PC-9 (cell line): ENCODE measurements at places on chromosomes 11 and 22. TPM values are rescaled to one million over a fixed set of nuclear protein-coding genes. Genes with fewer than 3 reads are reported as not detected.

- H3K4me3 ChIP-seq = no peak overlapping the region
- no peaks in the 10 kb centered on the region for H3K27me3 ChIP-seq
- DNase-seq = no peak
- no peaks in the 10 kb centered on the region for H3K36me3 ChIP-seq
- no peak overlapping the region for H3K27ac ChIP-seq
Observed at GRCh38 chr22:42340150-42340549, 69.7 kb upstream of the TCF20 start.

GRCh38 chr11:109731451-109731850 lies 309.5 kb downstream of the C11orf87 start:
- no peak overlapping the region for H3K4me3 ChIP-seq
- no peaks in the 10 kb centered on the region for H3K27me3 ChIP-seq
- DNase-seq = no peak
- no peak overlapping the region for H3K27ac ChIP-seq
- H3K4me1 ChIP-seq = peaks cover 14% of the 10 kb centered on the region
- no peaks in the 10 kb centered on the region for H3K36me3 ChIP-seq

DNA sequence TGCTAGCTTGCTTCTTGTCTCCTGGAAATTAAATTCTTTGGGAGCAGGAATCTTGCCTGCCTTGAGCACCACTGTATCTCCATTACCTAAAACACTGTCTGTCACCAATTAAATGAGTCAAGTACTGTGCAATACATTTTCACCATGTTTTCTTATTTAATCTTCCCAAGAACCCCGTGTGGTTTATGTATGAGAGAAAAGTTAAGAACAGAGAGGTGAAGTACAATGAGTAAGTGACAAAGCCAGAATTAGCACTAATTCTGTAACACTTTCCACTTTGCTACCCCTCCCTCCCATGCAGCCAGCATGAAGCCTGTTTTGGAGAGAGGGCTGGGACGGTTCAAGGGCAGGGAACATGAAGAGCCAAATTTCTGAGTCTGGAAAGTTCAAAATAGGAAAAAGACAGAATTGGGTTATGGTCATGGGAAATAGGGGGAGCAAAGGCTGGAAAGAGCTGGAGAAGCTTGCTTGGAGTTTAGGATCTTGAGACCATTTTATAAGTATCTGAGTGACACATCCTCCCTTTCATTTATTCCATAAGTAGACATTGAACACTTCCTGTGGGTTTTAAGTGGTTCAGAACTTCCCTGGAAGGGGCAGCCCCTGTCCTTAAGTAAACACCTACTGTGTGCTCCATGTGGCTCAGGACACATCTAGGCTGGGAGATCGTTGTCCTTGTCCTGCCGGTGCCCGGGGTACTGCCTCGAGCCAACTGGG lies 60.5 kb upstream of the CHST1 start:
- H3K4me3 ChIP-seq = no peak overlapping the region
- no peaks in the 10 kb centered on the region for H3K4me1 ChIP-seq
- H3K36me3 ChIP-seq = no peaks in the 10 kb centered on the region
- no peak overlapping the region for H3K27ac ChIP-seq
- peaks cover 96% of the 10 kb centered on the region for H3K27me3 ChIP-seq

- no peaks in the 10 kb centered on the region for H3K4me1 ChIP-seq
- H3K27me3 ChIP-seq = no peaks in the 10 kb centered on the region
- H3K4me3 ChIP-seq = no peak overlapping the region
- no peak for DNase-seq
- H3K27ac ChIP-seq = no peak overlapping the region
Observed at GRCh38 chr11:132464939-132465338, 1067.4 kb downstream of the OPCML start.

The PLAAT2 gene
- total RNA-seq = 8.8 and 13.6 TPM in 2 replicates

The TRIM6 gene
- total RNA-seq = 3.9 and 4.8 TPM in 2 replicates

The PNPLA3 gene
- total RNA-seq = 22.2 and 26.8 TPM in 2 replicates

The RASSF10 gene
- 0.35 and 0.55 TPM in 2 replicates for total RNA-seq
